Nephron progenitor cell (in vitro differentiated cells): ENCODE measurements at places on chromosomes 13 and 19.

DNA sequence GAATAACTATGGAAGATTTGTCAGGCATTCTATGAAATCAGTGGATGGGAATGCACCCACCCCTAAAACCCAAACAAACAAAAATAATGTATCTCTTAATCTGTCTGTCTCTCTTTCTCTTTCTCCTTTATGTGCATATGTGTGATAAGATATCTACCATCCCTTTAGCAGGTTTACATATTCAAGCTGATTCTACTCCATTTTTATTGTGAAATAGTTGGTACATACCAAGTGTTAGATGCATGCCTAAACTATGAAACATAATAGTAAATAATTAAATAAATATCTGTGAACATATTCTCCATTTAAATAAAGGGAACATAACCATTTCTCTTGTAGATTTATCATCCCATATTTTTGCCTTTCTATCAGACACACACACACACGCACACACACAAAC is 121.8 kb upstream of the PCDH9 start:
- no peak for DNase-seq

DNA sequence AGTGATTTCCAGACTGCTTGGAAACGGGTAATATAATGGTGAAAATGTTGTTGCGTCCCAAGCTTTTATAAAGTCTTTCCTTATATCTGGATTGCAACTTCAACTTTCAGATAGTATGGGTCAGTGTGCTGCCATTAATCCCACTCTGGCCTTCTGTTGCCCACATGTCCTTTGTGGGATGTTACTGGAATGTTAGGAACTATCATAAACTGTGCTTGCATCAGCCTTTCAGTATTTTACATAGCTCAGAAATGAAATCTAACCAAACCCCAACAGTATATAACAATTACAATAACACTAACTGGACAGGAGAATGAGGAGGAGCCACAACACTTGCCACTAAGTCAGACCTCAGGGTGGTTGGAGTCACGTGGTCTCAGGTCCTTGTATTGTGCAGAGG is 78.9 kb downstream of the LNX2 start:
- DNase-seq = no peak

DNA sequence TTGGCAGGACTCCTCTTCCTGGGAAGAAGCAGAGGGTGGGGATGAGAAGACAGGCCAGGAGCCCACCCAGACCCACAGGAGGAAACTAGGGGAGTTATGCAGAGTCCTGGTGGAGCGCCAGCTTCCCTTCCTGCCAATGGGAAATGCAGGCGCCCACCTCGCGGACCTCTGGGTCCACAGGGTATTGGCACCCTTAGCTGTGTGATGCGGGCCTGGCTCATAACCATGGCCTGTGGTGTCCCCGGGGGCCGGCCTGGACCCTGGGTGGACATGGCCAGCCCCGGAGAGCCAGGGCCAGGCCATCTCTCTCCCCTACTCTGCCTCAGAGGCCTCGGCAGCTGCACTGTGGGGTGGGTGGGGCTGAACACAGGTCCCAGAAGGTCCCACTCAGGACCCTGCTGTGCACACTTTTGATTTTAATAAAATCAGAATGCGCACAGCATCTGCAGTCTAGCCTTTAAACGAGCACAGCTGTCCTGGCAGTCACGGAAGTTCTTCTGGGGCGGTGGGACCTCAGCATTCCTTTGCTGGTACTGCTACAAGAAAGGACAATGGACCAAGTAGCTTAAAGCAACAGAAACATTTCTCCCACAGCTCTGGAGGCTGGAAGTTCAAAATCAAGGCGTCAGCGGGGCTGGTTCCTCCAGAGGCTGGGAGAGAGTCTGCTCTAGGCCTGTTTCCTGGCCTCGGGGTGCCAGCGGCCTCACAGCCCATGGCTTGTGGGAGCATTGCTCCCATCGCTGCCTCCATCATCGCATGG is 1.8 kb downstream of the F10 start:
- DNase-seq = no peak

- DNase-seq = no peak
Measured at GRCh38 chr13:69903081-69903480, 204.5 kb upstream of the ATXN8OS start.

DNA sequence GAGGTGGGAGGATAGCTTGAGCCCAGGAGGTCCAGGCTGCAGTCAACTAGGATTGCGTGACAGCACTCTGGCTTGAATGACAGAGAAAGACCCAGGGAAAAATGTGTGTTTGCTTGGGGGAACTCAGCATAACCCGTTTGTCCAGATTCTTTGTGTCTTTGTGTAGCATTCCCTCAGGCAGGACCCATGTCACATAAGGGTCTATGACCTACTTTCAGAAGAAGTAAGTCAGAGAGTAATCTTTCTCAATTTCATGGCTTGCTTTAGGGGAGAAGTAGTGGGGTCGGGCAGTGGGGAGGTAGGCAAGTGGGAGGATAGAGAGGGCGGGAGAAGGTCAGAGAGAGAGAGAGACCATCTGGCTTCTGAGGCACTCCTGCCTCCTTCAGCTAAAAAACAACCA is 11.9 kb upstream of the PSPC1 start:
- no peak for DNase-seq

DNA sequence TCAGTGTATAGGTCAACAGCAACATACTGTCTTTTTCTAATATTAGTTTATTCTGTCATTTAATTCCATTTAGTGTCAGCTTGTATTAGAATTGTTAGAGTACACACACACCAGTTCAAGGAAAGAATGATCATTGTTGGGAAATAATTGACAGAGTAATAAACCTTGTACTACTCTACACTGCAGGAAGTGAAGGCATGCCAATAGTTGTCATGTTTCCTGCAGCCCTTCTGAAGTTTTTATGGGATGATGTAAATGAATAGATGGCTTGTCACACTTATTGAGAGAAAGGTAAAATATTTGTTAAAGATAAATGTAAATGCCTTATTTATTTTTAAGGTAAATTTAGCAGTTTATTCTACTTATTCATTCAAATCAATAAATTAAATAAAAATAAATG is 306.9 kb upstream of the KLHL1 start:
- DNase-seq = no peak

DNA sequence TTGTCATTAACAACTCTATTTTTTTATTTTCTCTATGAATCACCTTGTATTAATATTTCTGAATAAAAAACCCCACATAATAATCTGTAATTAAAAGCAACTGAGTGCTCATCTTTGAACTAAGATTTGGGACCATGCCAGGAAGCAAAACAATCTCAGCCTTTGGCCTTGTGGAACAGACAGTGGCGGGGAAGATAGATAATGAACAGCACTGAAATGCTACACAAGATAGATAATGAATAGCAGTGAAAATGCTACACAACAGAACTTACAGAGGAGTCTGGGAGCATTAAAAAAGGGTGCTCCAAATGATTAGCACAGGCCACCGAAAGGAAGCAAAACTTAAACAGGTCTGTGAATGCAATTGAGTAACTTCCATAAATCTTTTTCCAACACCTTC is 134.9 kb downstream of the GPC5 start:
- DNase-seq = no peak

- no peak for DNase-seq
Measured at GRCh38 chr13:104577071-104577815, 1511.0 kb upstream of the SLC10A2 start.

GRCh38 chr19:18379803-18380747 is 5.9 kb upstream of the GDF15 start:
- DNase-seq = no peak

DNA sequence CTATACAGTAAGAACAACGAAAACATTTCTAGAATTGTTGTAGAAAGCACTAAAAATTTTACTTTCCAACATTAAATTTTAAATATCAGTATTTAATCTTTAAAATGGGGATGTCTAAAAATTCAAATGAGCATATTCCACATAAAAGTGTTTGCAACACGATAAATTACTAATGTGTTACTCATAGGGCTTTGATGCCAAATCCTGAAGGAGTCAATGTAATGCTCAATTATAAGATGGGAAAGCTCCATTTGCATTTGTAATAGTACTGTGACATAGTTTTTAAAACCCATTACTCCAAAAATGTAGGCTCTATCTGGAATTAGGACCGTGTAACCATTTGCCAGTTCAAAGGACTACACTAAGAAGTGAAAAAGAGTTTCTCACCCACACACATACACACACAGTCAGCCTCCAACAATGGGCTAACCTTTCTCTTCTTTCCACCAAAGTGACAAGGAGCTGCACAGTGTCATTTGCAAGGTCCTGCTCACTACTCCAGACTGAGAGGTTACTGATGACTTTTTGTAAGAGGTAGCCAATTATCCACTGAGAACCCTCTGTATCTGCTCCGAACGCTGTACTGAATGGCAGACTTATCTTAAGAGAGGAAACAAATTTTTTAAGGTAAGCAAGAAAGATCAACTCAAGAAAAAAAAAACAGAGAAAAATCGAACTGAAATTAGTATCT is 26.1 kb upstream of the EEF1AKMT1 start:
- DNase-seq = no peak

DNA sequence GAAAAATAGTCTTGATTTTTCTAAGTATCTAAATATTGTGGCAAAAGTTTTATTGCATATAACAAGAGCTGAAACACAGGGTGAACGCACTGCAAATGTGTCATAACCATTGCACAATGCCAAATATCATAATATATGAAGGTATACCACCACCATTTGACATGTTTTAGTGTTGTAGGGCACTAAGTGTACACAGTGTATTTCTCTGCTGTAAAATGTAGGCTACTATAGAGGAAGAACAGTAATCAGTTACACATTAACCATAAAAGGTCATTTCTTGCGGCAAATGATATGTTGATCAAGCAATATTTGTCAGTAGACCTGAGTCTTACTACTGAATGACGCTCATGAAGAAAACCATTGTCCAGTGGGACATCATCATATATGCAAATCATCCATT is 18.3 kb upstream of the KLF5 start:
- no peak for DNase-seq

GRCh38 chr13:24146961-24147569 is 13.5 kb upstream of the SPATA13 start:
- no peak for DNase-seq

GRCh38 chr19:459724-460511 is 915 bp downstream of the SHC2 start:
- DNase-seq = peak; percentile 83

DNA sequence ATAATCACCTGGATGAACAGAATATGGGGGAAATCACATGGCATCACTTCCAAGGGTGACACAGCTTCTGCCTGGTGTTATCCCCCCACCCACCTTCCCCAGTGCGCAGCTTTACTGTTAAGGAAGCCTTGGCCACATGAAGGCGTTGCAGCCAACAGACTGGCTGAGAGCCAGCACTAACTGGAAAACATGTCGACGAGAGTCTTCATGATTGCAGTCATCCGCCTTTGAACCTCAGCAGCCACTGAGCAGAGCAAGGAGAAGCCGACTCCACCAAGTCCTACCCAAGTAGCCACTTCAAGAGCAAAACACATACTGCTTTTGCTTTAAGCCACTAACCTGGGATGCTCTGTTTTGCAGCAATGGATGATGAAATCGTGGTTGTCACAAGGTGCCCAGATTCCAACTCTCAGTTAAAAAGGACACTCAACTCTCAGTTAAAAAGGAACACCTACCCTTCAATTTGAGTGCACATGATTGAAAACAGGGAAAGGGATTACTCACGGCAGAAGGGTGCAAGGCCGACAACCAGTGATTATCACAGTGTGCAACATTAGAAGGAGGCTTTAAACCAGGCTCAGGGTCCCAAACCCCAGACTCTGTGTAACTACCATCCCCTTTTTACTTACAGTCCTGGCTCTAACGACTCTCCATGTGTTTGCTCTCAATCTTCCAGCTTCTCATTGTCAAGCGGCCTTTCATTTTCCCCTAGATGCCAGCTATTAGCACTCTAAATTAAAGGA is 149.1 kb downstream of the KLF12 start:
- no peak for DNase-seq
